Lung (tissue), 17 donors: ENCODE measurements at places on chromosomes 1 and 21. TPM values are rescaled to one million over a fixed set of nuclear protein-coding genes. Genes with fewer than 3 reads are reported as not detected.

DNA sequence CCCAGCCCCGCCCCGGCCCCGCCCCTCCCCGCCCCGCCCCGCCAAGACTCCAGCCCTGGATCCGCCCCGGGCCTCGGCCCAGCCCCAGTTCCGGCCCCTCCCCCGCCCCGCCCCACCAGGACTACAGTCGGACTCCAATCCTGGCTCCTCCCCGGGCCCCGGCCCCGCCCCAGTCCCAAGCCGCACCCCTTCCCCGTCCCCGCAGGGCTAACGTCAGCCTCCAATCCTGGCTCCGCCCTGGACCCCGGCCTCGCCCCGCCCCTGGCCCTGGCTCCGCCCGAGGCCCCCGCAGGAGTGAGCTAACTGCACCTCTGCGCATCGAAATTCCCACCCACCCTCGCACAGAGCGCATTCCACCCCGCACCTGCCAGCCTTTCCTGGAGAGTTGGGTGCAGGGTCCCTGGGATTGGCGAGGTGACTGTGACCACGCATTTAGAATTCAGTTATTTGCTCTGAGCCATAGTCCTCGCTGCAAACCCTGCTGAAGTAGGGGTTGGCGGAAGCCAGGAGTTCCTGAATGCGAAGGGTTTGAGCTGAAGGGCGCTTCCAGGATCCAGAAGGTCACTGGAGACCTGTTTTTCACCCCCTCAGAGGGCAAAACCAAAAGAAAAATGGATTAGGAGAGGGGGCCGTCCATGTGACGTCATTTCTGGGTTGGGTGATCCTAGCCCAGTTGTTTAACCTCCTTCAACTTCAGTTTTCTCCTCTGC lies 588 bp upstream of the IGSF8 start:
- H3K36me3 ChIP-seq: peaks cover 9% of the 10 kb centered on the region
- H3K4me1 ChIP-seq: peaks cover 25% of the 10 kb centered on the region
- peak; percentile 99 for DNase-seq

- peak; percentile 3 for DNase-seq
- H3K27ac ChIP-seq: no peak overlapping the region
- no peaks in the 10 kb centered on the region for H3K4me1 ChIP-seq
- H3K27me3 ChIP-seq: no peaks in the 10 kb centered on the region
Observed at GRCh38 chr1:60044881-60045280, 28.7 kb downstream of the C1orf87 start.

- H3K4me1 ChIP-seq: no peaks in the 10 kb centered on the region
- DNase-seq: no peak
- H3K27ac ChIP-seq: no peak overlapping the region
- no peaks in the 10 kb centered on the region for H3K36me3 ChIP-seq
Observed at GRCh38 chr1:157639800-157640199, 41.9 kb upstream of the FCRL4 start.

Gene CFHR5
- not detected for total RNA-seq

Gene PLD5
- total RNA-seq: 0.43 TPM

Gene PAQR6
- 3.0 TPM for total RNA-seq

Gene HSD3B2
- total RNA-seq: 1.6 TPM

- no peaks in the 10 kb centered on the region for H3K36me3 ChIP-seq
- no peak overlapping the region for H3K4me3 ChIP-seq
- no peaks in the 10 kb centered on the region for H3K4me1 ChIP-seq
- H3K27ac ChIP-seq: no peak overlapping the region
Observed at GRCh38 chr21:42400525-42400924, 3.2 kb upstream of the UBASH3A start.

GRCh38 chr1:86183810-86184209 lies 27.2 kb upstream of the COL24A1 start:
- no peaks in the 10 kb centered on the region for H3K36me3 ChIP-seq
- H3K27ac ChIP-seq: no peak overlapping the region
- no peak overlapping the region for H3K4me3 ChIP-seq

DNA sequence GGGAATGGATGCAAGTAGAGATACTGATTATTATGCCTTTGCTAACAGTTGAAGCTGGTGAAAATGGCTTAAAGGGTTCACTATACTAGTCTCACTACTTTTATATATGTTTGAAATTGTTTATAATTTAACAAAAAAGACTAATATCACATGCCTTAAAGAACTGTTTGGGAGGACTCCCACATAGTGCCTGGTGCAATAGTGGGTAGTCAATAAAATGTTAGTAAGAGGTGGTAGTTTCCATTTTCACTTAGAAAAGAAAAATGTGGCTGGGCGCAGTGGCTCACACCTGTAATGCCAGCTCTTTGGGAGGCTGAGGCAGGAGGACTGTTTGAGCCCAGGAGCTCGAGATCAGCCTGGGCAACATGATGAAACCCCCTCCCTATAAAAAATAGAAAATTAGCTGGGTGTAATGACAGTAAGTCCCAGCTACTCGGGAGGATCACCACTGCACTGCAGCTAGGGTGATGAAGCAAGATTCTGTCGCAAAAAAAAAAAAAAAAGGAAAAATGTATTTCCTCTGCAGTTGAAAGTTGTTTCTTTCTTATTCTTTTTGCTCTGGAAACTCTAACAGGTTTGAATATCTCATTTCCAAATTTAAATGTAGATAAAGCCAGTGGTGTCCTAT lies 24.5 kb downstream of the C21orf91 start:
- no peaks in the 10 kb centered on the region for H3K27me3 ChIP-seq
- H3K4me3 ChIP-seq: no peak overlapping the region
- H3K36me3 ChIP-seq: peaks cover 2% of the 10 kb centered on the region
- DNase-seq: no peak
- H3K27ac ChIP-seq: no peak overlapping the region
- H3K4me1 ChIP-seq: no peaks in the 10 kb centered on the region

DNA sequence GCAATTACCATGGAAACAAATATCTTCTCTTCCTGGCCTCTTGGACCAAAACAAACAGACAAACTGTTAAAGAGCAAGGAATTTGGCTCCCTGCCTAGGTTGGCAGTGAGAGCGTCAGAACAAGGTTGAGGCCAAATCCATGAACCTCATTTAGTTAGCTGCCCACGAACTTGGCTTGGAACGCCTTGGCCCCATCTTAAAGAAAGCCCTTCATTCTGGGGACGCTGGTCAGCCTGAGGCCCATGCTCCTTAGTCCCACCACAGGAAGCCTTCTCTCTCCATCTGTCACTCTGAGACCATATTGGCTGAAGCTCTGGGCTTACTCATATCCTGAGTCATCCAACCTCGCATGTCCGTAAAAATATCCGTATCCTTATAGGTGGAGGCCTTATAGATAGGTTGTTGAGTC lies 62.4 kb upstream of the DIRAS3 start:
- no peak overlapping the region for H3K27ac ChIP-seq
- H3K36me3 ChIP-seq: no peaks in the 10 kb centered on the region
- no peaks in the 10 kb centered on the region for H3K27me3 ChIP-seq
- H3K4me3 ChIP-seq: no peak overlapping the region
- no peaks in the 10 kb centered on the region for H3K4me1 ChIP-seq

DNA sequence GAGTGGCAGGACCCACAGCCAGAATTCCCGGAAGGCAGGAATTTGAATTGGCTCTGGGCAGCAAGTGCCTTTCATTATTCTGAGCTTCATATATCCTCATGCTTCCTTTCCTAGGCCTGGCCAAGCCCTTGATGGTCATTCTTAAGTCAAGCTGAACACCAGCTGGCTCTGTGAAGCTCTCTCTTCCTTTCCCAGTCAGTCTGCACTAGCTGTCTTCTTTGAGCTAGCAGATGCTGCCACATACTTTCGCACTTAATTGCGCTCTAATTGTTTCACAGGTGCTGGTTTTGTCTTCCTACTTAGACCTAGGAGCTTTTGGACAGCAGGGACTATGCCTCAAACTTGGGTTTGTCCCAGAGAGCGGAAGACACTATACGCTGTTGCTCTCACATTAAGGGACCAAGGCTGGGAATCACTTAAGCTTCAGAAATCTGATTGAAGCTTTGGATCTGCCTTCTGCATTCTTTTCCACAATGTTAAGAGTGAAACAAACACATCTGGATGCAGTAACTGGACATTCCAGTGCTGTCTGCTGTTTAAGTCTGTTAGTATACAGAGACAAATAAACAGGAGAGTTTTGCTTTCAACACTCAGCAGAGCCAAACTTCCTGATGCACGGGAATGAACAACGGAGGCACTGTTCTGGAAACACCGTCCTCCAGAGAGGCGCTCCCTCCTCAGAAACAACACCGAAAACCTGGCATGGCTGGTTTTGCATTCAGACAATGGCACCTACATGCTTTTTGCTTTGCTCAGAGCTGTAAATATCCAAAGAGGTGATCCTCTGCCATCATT lies 2.2 kb downstream of the TLR5 start:
- no peaks in the 10 kb centered on the region for H3K36me3 ChIP-seq
- no peak overlapping the region for H3K4me3 ChIP-seq
- peaks cover 39% of the 10 kb centered on the region for H3K4me1 ChIP-seq
- peak; percentile 21 for DNase-seq

DNA sequence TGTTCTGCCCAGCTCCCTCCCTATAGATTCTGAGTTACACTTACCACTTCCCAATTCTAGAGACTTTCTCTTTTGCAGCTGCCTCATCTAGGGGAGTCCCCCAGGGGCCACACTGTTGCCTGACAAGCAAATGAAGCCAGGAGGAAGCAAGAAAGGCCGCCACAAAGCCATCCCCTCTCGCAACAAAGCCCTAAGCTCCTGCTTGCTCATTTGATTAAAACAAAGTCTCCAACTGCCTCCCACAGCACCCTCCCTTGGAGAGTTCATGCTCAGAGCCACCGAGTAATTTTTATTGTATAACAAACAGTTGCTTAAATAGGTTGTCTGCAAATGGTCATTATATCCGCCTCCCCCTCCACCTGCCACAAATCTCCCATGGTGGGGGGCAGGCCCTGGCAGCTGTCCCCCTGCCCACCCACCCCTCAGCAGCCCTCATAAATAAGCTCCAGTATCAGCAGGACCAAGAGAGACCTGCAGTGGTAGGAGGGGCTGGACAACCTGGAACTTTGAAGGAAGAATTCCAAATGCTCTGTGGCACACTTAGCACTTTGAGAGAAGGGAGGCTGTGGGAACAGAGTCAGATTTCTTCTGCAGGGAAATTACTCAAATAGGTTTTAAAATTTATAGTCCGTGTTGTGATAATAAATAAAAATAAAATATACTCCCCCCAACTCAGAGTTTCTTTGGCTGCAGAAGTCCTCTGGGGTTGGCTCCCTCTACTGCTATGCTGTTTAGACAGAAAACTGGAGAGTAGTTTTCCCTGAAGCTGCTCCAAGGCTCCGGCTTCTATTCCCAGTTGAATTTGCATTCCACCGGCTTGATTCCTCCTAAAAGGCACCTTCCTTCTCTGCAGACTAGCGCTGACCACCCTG lies 237.5 kb downstream of the TTLL7 start:
- no peaks in the 10 kb centered on the region for H3K36me3 ChIP-seq
- no peak for DNase-seq
- no peaks in the 10 kb centered on the region for H3K4me1 ChIP-seq

GRCh38 chr1:181992072-181992471 lies 69.4 kb downstream of the ZNF648 start:
- no peaks in the 10 kb centered on the region for H3K27me3 ChIP-seq
- H3K4me3 ChIP-seq: no peak overlapping the region
- H3K4me1 ChIP-seq: peaks cover 15% of the 10 kb centered on the region
- DNase-seq: no peak
- H3K27ac ChIP-seq: no peak overlapping the region

GRCh38 chr1:6509919-6510291 lies 18.4 kb upstream of the PLEKHG5 start:
- no peaks in the 10 kb centered on the region for H3K36me3 ChIP-seq
- H3K4me3 ChIP-seq: no peak overlapping the region
- no peaks in the 10 kb centered on the region for H3K4me1 ChIP-seq
- no peak for DNase-seq
- no peaks in the 10 kb centered on the region for H3K27me3 ChIP-seq

DNA sequence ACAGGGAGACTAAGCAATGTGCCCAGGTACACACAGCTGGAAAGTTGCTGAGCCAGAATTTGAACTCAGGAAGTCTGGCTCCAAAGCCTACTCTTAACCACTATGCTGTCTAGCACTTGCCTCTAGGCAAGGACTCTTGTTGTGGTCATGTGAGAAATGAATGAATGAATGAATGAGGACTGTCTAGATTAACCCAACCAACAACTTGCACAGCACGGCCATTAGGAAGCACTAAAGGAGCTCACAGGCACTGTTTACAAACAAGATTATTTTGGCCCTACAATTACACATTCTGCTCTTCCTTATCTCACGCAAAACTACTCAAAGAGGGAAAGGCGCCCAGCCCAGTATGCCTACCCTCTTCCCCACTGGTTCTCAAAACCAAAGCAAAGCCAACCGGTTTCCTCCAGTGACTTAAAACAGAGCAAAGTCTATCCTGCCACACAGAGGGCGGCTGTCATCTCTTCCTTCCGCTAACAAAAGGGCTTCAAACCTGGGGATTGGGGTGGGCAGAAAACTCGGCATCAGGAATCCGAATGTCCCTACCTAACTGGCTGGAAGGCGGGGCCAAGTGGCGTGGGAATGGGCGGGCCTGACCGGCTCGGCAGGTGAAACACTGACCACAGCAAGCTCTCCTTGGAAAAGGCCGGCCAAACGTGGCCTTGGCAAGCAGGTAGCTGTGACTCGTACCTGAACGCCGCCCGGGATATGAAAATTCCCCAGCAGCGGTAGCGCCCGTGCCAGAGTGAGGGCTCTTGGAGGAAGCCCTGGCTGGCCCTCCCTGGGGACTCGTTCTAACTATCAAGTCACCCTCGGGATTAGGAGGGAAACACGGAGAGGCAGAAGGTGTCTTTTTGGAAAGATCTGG lies 948 bp downstream of the STK40 start:
- DNase-seq: peak; percentile 47
- peaks cover 5% of the 10 kb centered on the region for H3K4me1 ChIP-seq
- H3K4me3 ChIP-seq: peak overlapping the region; percentile 87

DNA sequence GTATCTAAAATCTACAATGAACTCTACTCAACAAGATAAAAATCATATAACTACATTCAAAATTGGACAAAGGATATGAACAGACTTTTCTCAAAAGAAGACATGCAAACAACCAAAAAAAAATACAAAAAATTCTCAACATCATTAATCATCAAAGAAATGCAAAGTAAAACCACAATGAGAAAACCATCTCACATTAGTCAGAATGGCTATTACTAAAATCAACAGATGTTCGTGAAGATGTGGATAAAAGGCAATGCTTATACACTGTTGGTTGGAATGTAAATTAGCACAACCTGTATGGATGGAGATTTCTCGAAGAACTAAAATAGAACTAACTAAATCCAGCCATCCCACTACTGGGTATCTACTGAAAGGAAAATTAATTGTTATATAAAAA lies 1080.8 kb downstream of the AMY1C start:
- no peak overlapping the region for H3K4me3 ChIP-seq
- no peak overlapping the region for H3K27ac ChIP-seq
- H3K36me3 ChIP-seq: no peaks in the 10 kb centered on the region
- DNase-seq: no peak
- H3K4me1 ChIP-seq: no peaks in the 10 kb centered on the region
- H3K27me3 ChIP-seq: no peaks in the 10 kb centered on the region

Gene SH2D1B
- total RNA-seq: 0.61 TPM

Gene CTTNBP2NL
- total RNA-seq: 23.8 TPM
